ENCODE measurements at places on chromosomes 2 and 18.

GRCh38 chr18:77102259-77103040, 30.1 kb downstream of the MBP start:
- peak; percentile 91 for DNase-seq

DNA sequence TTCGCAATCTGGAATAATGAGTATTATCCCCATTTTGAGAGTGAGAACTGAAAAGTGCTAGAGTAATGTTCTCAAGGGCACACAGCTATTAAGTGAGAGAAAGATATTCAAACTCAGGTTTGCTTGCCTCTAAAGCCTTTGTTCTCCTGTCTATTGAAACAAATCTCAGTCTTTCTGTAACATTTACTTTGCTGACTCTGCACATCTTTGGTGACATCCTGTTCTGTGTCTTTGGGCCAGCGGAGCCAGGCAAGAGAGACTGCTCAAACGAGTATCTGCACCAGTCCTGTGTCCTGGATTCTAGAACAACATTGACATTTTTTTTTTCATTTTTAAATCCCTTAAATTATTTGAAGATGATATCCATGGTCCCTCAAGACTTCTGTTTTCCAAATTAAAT, 1539.2 kb upstream of the PIK3C3 start:
- DNase-seq, result no peak

DNA sequence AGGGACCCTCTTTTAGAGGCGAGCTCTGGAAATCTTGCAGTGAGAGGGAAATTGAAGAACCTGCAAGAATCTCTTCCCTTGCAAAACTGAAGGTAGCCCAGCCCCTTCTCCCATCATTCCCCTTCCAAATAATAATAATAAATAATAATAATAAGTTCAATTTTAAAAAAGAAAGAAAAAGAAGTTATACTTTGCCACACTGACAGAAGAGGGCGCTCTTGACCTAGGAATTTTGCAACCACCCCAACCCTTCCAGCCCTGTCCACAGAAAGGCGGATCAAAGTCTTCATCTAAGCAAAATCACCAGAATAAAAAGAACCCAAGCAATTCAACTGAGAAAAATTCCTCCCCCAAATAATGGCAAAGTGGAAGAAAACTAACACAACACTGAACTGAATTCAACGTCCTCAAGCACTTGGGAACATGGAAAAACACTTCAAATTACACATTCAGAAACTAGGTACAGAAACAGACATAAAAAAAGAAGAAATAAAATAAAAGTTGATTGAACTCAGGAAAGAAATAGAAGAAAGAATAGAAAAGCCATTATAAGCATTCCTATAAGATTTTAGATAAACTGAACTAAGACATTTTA, 98.9 kb upstream of the GLS start:
- DNase-seq, result peak; percentile 70

DNA sequence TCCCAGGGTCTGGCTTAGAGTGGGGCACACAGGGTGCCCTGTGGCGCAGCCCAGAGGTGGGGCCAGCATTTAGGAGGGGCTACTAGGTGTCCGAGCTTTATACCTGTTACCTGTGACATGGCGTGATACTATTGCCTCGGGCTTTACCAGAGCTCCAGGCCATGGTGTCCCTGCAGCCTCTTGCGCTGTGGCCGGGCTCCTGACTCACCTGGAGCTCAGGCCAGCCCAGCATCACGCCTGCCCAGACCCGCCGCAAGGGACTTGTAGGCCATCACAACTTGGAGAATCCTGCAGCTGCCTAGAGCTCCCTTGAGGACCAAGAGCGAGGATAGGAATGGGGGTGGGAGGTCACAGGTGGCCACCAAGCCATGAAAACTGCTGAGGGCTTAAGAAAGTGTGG, 8.0 kb downstream of the INHBB start:
- no peak for DNase-seq

DNA sequence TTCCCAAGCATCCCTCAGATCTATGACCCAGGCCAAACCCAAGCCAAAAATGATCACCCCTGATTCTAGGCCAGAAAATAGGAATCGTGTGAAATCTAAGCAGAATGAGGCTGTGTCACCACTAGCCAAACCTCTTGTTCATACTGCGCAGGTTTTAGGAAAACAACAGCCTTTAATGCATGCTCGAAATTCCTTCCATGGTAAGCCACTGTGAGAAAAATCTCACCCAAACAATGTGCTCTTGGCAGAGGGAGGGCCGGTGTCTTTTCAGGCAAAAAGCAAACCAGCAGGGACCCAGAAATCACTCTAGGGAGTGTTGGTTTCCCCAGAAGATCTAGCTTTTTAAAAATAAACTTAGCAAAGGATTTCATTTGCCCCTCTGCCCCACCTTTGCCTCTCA, 71.2 kb upstream of the FOSL2 start:
- peak; percentile 88 for DNase-seq

DNA sequence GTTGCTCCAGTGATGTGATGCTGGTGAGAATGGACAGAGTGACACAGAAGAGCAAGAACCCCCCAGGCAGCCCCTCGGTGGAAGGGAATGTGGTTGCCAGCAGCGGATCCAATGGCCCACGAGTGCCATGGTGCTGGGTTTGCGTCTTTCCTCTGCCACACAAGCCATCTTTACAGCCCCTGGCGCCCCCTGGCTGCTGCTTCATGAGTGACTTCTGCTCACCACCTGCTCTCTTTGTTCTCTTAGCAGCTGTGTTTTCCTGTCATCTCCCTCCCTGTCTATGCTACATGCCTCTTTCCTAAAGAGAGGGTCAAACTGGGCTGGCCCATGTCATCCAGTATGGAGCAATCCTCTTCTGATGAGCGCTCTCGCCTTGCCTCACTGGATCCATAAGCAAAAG, 300.0 kb upstream of the SMIM21 start:
- DNase-seq, result peak; percentile 51

DNA sequence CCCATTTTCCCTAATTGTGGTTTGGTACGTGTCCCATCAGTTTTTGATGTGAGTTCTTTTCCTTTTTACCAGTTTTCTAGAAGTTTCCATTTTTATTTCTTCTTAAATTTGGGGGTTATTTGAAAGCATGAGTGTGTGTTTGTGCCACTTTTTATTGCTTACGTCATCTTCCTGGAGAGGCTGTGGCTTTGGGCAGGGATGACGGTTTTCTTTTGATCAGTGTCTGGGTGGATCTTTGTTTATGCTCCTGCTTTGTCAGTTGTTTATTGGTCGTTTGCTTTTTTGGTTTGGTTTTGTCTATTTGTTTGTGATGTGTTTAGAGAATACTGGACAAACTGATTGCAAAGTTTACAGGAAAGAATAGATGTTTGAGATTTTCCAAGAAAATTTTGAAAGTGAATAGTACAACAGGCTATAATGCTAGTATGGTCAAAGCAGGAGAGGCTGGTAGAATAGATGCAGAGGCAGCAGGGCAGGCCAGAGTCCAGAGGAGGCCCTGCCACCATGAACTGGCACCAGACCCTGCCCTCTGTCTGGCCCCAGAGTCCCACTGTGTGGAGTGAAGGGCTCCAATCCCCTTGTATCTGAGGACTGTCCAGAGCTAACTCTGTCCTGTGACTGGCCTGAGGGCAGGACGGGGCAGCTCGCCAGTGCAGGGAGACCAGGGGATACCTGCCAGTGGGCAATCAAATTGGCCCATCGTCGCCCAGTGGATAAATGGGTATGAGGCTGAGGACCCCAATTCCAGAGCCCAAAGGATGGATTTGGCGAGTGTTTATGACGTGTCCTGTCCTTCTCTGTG, 23.4 kb upstream of the SNED1 start:
- peak; percentile 18 for DNase-seq

GRCh38 chr18:28504066-28504465, 327.1 kb upstream of the CDH2 start:
- peak; percentile 1 for DNase-seq

- DNase-seq, result no peak
Measured at GRCh38 chr2:58911877-58912276, 670.8 kb upstream of the FANCL start.

DNA sequence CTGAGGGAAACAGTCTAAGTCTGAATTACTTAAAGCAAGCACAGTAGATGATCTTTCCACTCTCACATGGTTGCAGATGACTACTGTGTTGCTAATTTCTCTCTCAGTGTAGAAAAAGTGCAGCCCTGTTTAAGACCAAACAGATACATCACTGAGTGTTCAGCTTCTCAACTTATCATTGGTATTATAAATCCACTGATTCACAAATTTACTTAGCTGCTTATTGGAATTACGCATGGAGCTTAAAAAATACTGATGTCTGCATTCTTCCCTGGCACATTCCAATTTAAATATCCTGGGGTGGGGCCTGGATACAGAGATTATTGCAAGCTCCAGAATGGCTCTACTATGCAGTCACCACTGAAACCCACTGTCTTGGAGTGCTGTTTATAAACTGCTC, 411.2 kb downstream of the RND3 start:
- peak; percentile 62 for DNase-seq

- no peak for DNase-seq
Measured at GRCh38 chr2:152499896-152500735, 165.1 kb downstream of the FMNL2 start.

DNA sequence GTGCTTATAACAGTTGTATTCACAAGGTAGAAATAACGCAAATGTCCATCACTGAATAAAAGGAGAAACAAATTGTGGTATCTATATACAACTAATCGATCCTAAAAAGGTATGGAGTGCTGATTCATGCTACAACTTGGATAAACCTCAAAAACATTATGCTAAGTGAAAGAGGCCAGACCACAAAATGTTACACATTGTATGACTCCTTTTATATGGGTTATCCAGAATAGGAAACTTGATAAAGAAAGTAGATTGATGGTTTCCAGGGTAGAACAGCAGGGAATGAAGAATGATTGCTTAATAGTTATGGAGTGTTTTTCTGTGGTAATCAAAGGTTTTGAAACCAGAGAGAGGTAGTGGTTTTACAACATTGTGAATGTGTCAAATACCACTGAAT, 432.2 kb upstream of the TRIB2 start:
- DNase-seq, result no peak

DNA sequence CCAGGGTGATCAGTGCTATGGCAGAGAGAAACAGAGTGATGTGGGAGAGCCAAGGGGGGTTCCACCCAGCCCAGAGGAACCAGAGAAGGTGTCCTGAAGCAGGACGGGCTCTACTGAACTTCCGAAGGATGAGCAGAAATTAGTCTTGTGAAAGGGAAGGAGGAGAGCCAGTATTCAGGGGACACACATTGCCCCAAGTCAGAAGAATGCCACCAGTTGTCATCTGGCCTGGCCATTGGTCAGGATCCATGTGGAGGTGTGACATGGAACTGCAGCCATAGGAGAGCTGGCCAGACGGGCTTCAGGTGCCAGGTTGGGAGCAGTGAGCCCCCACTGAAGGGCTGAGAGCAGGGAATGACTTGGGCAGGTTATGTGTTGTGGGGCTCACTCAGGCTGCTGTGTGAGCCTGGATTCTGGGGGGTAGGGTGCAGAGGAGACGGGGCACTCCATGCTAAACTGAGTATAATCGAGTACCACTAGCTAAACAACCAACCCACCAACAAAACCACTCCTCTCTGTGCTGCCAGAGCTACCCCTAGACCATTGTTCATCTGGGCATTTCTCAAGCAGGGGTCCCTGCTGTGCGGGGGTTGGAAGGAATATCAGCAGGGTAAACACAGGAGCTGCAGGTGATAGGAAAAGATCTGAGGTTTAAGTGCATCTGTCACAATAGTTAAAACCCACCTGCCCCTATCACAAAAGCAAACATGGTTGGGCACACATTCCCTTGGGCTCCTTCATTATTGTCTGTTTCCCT, 25.3 kb downstream of the MARCO start:
- DNase-seq, result no peak

GRCh38 chr2:190576573-190576972, 42.1 kb upstream of the NEMP2 start:
- DNase-seq, result peak; percentile 25

DNA sequence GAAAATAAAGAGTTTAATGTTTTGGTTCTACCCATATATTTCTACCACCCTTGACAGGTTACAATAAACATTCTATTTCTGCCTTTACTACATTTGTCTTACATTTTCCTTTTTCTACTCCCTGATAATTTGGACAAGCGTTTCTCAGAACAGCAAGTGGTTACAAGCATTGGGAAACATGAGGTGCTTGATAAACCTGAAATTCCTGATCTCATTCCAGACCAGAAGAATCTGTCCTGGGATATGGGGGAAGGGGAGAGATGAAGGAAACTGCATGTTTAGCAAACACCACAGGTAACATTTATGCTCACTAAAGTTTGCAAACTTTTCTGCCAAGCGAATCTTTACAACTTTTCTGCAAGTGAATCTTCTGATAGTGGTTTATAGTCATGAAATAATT, 28.3 kb upstream of the DSC1 start:
- DNase-seq, result no peak

All from EH (cell line).